ENCODE measurements at places on chromosomes 2 and 18. TPM values are rescaled to one million over a fixed set of nuclear protein-coding genes. Genes with fewer than 3 reads are reported as not detected.

DNA sequence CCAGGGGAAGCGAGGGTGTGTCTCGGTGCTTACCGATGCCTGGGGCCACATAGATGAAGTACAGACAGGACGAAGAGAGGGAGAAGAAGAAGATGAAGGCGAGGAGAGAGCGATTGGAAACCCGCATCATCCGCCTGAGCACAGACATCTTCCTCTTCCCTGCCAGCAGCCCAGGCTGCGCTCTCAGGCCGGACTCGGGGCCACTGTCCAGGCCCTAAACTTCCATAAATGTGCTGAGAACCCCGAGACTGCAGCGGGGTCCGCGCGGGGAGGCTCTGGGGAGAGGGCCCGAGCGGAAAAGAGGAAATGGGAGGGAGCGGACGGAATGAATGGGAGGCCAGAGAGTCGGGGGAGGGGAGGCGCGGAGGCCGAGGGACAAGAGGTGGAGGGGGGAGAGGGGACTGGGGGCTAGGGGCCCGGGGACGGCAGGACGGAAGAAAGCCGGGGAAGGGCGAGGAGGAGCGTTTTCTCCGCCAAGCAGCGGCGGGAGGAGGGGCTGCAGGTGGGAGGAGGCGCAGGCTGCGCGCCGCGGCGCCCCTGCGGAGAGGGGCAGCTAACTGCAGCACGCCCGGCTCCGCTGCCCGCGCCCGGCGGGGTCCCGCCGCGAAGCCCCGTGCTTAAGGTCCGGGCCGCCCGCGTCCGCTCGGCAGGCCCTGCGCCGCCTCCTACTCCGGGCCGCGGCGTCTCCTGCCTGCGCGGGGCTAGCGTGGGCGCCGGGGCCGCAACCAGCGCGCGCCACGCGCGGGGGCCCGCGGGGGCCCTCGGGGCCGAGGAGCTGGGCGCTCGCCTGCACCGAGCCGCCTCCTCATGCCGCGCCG is at the start of gene B4GALT6:
Gene B4GALT6, minus strand, starts transcription at position 303 of the 818 bp plus-strand sequence. Its CDS starts 155 bp downstream, at position 148.
- peak; percentile 93 for DNase-seq

- DNase-seq, result peak; percentile 91
Measured at GRCh38 chr2:45776160-45776955, 124.9 kb downstream of the PRKCE start.

- peak; percentile 67 for DNase-seq
Measured at GRCh38 chr2:8000870-8001269, 681.0 kb upstream of the ID2 start.

The HOXD10 gene
- not detected for total RNA-seq

DNA sequence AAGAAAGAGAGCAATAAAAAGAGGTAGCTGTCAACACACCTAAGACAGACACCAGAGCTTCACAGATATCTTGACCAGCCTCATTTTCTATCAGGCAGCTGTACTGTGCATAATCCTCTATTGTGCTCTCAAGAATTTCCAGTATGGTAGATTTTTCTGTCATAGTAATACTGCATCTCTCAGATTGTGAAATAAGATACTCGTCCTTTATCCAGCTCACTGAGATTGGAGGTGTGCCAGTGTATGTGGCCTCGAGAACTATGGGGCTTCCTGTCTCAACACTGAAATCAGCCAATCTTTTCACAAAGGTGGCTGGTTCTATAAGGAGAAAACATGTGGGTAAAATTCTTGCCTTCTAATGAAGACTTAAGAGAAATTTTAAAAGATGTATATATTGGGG is 88.9 kb downstream of the TTN start:
- no peak for DNase-seq

GRCh38 chr2:122034777-122035176 is 279.3 kb downstream of the TSN start:
- DNase-seq, result no peak

GRCh38 chr18:59918320-59918755 is 18.5 kb downstream of the PMAIP1 start:
- DNase-seq, result peak; percentile 77

The AKAIN1 gene
- total RNA-seq, result not detected

- no peak for DNase-seq
Measured at GRCh38 chr18:68428661-68429060, 286.2 kb downstream of the TMX3 start.

DNA sequence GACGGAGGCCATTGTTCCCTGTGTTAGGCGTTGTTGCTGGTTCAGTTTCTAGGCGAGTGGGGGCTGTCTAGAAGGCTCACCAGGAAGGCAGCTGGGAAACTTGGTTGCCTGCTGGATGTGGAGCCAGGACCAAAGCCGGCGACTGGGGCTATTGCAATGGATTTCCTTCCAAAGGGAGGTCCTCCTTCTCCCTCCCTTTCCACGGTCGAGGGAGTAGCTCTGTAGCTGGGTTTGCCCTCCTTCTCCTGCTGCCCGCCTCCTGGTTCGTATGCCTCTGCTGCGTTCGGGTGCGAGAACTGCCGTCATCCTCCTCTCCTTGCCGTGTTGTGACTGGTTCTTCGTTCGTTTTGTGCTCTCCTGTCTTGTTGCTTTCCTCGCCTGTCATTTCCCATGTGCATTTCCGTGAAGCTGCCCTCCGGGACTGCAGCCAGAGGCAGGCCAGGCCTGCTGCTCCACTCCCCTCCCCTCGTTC is 203.4 kb downstream of the NEDD4L start:
- DNase-seq, result no peak

DNA sequence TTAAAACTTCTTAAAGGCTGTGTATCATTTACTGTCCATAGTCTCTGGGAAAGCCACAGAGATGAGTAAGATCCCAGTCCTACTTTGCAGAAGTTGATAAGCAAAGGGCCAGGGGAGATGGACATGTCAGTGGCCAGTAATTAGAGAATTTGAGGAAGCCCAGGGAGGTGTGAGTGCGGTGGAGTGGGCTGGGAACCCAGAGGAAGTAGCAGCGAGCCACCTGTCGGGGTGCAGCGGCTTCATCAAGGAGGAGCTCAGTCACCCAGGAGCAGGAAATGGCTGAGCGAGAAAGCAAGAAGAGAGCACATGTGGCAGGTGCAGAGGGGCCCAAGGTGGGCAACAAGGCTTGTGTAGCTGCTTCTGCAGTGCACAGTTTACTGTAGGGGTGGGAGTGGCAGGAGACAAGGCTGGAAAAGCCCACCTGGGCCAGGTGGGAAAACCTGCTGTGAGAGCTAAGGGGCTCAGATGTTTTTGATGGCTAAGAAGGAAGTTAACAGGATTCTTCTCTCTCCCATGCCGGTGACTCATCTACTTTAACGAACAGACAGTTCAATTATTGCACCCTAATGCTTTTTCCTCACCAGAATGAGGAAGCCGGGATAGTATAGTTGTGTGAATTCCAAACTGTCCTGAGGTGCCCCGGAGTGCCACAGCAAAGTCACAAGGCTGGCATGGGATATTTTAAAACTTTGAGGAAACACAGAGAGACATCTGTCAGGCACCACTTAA is 34.8 kb upstream of the MGAT5 start:
- DNase-seq, result no peak

GRCh38 chr2:128748835-128749605 is 430.4 kb upstream of the HS6ST1 start:
- no peak for DNase-seq

Data from osteoblast (primary cell).